Stimulated activated CD4-positive, alpha-beta T cell treated with anti-CD3 and anti-CD28 coated beads, Interleukin-1b, Interleukin-23, amount 100 ng/mL, for 1 hour (primary cell): ENCODE measurements at places on chromosomes 4 and X.

- no peak for DNase-seq
Observed at GRCh38 chr4:40778090-40778489, 28.3 kb downstream of the NSUN7 start.

- DNase-seq = no peak
Observed at GRCh38 chr4:128660361-128661215, 148.9 kb upstream of the JADE1 start.

GRCh38 chrX:21985332-21985777, 44.8 kb downstream of the SMS start:
- DNase-seq = peak; percentile 32

- no peak for DNase-seq
Observed at GRCh38 chr4:8009710-8010511, 70.2 kb upstream of the AFAP1 start.

DNA sequence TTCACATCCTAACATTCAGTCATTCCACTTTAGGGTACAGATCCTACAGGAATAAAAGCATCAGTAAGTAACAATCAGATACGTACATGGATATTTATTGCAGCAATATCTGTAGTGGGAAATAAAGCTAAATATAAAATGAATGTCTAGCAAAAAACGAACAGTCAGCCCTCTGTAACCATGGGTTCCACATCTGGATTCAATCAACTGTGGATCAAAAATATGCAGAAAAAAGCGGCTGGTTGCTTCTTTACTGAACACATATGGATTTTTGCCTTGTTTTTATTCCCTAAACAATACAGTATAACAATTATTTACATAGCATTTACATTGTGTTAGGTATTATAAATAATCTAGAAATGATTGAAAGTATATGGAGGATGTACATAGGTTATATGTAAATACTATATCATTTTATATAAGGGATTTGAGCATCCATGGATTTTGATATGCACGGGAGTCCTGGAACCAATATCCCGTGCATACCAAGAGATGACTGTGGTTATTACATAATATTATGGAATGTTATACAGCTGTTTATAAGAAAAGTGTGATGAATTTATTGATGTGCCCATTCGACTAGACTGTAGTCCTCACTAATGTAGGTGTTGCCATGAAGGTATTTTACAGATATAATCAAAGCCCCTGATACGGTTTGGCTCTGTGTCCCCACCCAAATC, 132.8 kb downstream of the ARHGEF9 start:
- DNase-seq = no peak

- DNase-seq = no peak
Observed at GRCh38 chr4:186008057-186008456, 60.9 kb upstream of the TLR3 start.

GRCh38 chrX:71930298-71930697, 19.7 kb downstream of the NHSL2 start:
- no peak for DNase-seq

DNA sequence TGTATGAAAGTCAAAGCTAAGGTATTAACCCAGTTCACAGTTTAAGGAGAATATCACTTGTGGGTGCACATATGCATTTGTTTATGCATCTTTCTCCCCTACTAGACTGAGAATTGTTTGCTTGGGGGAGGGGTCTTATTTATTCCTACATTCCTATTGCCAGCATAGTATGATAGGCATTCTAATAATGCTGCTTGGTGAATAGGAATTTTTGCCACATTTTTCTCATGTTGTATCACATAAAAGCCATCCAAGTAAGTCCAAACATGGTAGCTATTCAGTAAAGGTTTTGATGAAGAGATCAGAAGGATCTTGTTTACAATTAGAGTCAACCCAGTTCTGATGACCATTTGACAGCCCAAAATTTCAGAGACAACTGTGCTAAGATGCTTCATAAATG, 48.6 kb downstream of the ASB9 start:
- DNase-seq = no peak

DNA sequence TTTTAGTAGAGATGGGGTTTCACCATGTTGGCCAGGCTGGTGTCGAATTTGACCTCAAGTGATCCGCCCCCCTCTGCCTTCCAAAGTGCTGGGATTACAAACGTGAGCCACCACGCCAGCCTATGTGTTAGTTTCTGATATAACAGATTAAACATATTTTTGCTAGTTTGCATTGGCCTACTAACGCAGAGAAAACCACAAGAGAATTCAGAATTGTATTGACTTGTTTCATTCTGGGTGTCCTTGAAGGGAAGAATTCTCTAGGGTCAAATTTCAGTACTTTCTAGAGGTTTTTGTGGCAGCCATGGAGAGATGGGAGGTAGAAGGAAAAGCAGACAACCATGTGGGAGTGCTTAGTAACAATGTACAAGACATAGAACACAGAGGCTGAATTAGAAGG, 46.1 kb upstream of the BMPR1B start:
- no peak for DNase-seq

- DNase-seq = no peak
Observed at GRCh38 chrX:75642811-75643361, 120.0 kb upstream of the ZDHHC15 start.

DNA sequence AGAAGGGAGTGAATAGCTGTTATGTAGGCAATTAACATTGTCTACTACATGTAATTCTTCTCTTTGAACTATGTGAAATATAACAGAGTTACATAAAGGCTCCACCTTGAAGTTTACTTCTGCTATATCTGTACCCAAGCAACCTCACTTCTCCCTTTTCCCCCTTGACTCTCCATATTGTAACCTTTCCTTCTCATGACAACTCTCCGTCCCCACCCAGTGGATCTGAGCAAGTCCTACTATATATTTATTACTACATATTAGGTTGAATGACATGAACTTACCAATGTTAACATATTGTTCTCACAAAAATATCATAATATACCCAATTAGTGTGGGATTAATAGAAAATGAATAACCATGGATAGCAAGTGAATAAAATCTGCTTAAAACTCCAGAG, 93.2 kb upstream of the ATP8A1 start:
- DNase-seq = no peak

- no peak for DNase-seq
Observed at GRCh38 chr4:148015058-148015457, 283.2 kb downstream of the ARHGAP10 start.
